ENCODE measurements at places on chromosomes 5 and 9.

DNA sequence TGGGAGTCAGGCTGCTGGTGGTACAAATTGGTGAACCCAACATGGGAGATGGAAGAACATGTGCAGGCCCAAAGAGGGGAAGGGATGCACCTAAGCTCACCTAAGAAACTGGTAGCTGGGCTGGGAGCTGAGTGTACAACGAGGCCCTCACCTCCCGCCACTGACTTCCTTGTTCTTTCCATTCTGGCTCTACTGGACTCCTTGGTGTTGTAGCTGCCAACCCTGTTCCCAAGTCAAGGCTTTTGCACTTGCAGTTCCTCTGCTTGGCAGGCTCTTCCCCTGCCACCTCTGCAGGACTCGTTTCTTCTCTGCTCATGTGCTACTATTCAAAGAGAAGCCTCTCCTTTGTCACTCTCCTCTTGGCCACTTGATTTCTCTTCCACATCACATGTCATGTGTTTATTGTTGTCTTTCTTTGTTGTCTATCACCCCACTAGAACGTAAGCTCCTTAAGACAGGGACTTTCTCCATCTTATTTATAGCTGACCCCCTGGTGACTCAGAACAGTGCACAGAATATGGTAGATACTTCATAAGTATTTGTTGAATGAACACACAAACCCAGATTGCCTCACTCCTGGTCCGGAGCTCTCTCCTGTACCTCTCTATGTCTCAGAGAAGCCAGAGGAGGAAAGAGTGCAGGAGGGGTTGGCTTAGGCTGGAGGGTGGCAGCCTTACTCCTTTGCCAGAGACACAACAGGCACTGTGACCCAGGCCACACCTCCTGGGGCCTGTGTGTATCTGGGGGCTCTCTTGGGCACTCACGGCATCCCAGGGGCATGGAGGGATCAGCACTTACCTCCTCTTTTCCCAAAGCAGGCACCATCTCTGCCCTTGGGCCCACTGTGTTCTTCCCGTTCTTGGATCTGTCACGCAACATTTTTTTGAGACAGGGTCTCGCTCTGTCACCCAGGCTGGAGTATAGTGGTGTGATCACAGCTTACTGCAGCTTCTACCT is 5.2 kb upstream of the SPINK4 start:
- DNase-seq: no peak

DNA sequence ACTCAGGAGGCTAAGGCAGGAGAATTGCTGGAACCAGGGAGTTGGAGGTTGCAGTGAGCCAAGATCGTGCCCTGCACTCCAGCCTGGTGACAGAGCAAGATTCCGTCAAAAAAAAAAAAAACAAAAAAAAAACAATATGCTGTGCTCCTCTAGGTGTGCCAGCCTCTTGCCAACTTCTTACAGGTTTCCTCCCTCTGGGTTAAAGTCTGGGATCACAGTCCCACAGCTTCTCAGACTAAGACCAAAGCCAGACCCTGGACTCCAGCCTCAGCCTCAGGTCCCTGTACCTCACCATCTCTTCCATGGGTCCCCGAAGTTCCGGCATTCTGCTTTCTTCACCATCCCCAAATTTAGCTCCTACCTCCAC is 180.8 kb upstream of the MVB12B start:
- DNase-seq: no peak

GRCh38 chr9:120890320-120891244 is 13.6 kb upstream of the PHF19 start:
- no peak for DNase-seq

GRCh38 chr5:150544611-150545219 is 36.8 kb downstream of the NDST1 start:
- DNase-seq: peak; percentile 86

DNA sequence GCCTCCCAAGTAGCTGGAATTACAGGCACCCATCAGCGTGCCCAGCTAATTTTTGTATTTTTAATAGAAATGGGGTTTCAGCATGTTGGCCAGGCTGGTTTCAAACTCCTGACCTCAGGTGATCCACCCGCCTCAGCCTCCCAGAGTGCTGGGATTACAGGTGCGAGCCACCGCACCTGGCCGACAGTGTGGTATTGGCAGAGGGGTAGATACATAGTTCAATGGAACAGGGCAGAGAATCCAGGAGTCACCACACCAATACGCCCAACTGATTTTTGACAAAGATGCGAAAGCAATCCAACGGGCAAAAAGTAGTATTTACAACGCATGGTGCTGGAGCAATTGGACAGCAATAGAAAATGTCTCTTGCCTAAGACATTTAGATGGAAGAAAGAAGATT is 164.0 kb upstream of the PPP1R26 start:
- DNase-seq: no peak

DNA sequence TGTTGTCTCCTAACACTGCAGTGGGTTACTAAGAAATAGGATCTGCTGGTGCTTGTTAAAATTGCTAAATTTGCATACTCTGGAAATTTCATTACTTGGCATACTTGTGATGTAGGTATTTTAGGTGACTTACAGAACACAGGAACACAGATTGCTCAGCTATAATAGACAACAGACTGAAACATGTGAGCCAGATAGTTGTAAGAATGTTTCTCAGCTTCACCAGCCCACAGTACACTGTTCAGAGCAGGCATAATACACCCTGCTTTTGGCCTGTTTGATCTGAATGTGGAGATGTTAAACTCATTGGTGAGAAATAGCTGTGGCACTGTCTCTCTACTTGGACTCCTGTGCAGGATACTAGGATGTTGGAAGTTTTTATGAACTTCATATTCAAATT is 275.7 kb downstream of the CSNK1G3 start:
- no peak for DNase-seq

DNA sequence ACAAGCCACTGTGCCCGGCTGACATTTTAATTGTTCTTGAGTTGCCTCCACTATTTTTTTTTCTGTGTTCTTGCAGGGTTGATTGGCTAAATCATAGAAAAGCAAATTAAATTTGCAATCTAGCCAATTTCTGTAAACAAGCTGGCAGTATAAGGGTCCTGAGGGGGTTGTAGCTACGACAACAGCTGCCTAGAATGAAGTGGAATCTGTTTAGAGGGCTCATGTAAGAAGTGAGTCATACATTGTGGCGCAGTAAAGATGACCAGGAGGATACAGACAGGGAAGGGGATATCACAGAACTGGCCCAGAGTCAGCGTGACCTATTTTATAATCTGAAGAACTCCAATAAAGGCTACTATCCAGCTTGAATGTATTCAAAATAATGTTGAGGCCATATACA is 82.2 kb upstream of the TLE1 start:
- no peak for DNase-seq

- no peak for DNase-seq
These were observed 885 bp upstream of the MLLT3 start for GRCh38 chr9:20623021-20623747.

DNA sequence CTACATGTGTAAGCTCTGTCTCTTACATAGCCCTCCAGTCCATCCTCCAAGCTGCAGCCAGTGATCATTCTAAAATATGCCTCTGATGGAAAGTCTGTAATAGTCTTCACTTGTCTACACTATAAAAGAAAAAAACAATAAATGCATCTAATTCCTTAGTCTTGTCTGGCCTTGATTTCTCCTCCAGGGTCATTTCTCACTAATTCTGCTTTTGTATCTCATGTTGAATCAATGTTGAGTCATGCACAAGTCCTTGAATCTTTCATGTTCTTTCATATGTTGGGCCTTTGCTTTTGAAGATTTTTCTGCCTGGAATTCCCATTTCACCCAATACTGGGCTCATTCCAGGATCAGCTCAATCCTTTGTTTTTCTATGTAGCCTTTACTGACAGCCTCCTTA is 121.1 kb upstream of the TRIM32 start:
- no peak for DNase-seq

DNA sequence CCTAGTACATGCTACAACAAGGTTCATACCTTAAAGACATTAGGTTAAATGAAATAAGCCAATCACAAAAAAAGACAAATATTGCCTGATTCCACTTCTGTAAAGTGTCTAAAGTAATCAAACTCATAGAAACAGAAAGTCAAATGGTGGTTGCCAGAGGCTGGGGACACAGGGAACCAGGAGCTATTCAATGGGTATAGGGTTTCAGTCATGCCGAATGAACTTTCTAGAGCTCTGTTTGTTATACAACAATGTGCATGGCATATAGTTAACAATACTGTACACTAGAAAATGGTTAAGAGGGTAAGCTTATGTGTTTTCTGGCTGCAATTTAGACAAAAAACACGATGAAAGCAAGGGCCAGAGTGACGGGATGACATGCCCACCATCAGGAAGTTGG is 70.8 kb upstream of the EGFLAM start:
- no peak for DNase-seq

- no peak for DNase-seq
These were observed 106.0 kb upstream of the MYO10 start for GRCh38 chr5:17042041-17042440.

- DNase-seq: no peak
These were observed 16.0 kb upstream of the SLC22A5 start for GRCh38 chr5:132353486-132353995.

DNA sequence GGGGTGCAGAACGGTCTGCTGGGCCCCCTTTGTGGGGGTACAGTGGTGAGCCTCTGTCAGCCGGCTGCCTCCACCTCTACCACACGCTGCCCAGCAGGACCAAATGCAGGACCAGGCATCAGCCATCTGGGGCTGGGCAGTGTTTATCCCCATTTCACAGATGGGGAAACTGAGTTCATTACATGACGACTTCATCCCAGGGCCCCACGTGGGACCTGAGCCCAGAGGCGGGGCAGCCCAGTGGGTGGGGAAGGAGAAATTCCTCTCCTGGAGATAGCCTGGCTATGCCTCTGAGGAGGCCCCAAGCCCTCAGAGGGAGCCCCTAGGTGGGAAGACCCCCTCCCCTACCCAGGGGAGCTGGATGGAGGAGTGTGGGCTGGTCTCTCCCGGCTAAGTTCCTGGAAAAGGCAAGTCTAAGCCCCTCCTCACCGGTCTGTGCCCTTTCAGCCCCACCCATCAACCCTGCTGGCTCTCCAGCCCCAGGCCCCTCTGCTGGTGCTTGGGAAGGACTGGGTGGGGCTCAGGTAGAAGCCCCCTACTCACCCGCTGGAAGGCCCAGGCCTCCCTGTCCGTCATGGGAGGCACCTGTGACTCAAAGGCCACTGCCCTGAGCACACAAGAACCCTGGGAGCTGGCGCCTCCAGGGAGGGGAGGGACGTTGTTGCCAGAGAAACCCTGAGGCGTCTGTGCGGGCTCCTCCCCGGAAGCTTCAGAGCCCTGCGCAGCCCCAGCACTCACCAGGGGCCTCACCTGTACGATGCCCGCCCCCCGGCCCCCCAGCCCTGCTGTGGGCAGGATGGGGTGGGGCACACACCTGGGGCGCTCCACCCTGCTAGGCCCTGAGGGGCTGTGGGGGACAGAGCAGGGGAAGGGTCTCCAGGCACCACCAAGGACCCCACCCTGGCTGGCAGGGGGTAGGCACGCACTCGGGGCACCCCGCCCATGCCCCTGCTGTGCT is 7.4 kb upstream of the CCDC187 start:
- no peak for DNase-seq
